Fibroblast of skin of right biceps (primary cell): ENCODE measurements at places on chromosomes 1 and 21.

DNA sequence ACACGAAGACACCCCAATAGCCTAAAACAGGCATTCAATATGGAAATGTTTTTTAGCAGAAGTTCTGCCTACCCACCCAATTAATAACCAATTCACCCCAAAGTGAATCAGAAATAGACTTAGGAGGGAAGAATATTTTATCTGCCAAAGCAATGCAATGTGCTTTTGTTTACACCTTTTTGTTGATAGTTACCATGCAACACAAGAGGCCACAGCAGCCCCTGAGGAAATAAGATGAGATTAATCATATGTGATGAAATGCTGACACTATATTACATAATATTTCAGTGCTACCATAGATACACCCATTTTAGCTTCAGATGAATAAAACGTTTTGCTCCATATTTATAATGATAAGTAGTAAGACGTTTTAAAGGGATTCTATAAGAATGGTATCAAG is 60.9 kb upstream of the RGS2 start:
- DNase-seq = peak; percentile 48

- no peak for DNase-seq
These were observed 213.1 kb downstream of the RERE start for GRCh38 chr1:8604041-8604945.

- peak; percentile 10 for DNase-seq
These were observed 101.9 kb downstream of the ZNF644 start for GRCh38 chr1:90919900-90920299.

DNA sequence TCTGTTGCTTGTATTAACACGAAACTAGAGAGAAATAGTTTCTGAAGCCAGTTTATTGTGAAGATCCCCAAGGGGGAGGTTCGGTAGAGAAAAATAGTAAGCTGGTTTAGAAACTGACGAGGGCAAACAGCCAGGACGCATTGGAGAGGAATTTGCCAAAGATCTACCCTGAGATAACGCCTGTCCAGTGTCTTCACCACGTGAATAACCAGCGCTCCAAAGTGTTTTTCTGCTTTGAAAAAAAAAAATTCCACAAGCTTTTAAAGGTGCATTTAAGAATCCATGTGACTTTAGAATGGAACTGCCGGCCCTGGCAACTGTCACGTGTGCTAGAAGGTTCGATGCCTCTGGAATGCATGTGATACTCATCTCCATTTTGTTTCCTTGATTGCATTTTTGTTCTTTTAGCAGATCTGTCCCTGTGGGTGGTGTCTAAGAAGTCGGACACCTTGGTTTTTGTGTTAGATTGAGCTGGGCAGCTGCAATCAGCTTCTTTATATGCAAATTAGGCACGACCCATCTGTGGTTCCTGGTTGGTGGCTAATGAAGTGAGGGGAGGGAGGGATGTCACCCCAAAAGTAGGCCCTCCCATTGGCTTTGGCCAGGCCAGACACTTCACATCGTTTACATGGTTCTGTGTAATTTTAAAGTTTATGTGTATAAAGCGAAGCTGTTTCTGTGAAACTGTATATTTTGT is 1.3 kb upstream of the THAP3 start:
- DNase-seq = no peak

- no peak for DNase-seq
These were observed at the start of gene CD160 for GRCh38 chr1:145719230-145720079. CD160 (plus strand) TSS chr1:145719499; CDS start chr1:145728328, 8,829 bp downstream.

DNA sequence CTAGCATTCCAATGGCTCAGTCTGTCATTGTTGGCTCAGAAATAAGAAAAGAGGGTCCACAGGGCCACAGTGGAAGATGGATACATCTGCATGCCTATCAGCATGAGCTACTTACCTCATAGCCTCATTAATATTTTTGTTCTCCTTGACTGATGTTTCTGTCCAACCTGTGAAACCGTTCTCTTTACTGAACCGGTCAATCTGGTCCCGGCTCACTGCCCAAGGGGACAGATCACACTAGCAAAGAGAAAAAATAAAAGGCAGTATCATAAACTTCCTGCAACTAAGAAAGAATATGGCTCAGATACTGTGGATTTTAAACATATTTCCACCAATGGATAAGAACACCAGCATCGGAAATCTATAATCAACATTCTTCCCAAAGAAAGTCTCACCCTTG is 4.7 kb downstream of the RAB29 start:
- no peak for DNase-seq

- DNase-seq = no peak
These were observed 1389.6 kb downstream of the KCNT2 start for GRCh38 chr1:195218428-195219212.

GRCh38 chr1:8076176-8076575 is 50.1 kb upstream of the ERRFI1 start:
- DNase-seq = no peak

GRCh38 chr1:229347528-229347927 is 4.7 kb upstream of the CCSAP start:
- DNase-seq = no peak

DNA sequence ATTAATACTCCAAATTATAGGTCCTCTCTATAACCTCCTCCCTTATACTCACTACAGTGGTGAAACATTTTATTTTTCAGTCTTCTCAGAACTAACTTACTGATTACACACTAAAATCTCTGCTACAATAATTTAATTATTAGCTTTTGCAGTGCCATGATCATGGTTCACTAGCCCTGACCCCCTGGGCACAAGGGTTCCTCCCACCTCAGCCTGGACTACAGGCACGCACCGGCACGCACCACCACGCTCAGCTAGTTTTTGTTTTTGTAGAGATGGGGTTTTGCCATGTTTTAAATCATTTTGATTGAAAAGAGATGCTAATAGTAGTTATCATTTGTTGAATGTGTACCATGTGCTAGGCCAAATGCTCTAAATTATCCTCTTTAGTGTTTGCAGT is 6.3 kb downstream of the PATJ start:
- no peak for DNase-seq

DNA sequence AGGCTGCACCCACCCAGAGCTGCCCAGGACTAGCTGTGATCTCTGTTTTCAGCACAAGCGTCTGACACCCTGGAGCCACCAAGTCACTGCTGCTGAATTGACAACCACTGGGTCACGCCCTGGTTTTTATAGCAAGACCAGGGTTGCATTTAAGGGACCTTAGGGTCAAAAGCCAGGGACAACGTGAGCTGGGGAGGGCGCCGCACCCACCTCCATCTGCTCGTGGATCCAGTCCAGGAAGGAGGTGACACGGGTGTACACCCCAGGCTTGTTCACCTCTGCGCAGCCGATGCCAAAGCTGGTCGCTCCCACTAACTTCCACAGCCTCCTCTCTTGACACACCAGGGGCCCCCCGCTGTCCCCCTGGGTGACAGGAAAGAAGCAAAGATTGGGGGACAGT is 9.2 kb upstream of the TFF1 start:
- no peak for DNase-seq

- no peak for DNase-seq
These were observed 18.7 kb downstream of the HHIPL2 start for GRCh38 chr1:222529181-222529580.

GRCh38 chr1:228871314-228872061 is 136.2 kb downstream of the RHOU start:
- no peak for DNase-seq

GRCh38 chr1:211490821-211491415 is 1.0 kb downstream of the RD3 start:
- no peak for DNase-seq

DNA sequence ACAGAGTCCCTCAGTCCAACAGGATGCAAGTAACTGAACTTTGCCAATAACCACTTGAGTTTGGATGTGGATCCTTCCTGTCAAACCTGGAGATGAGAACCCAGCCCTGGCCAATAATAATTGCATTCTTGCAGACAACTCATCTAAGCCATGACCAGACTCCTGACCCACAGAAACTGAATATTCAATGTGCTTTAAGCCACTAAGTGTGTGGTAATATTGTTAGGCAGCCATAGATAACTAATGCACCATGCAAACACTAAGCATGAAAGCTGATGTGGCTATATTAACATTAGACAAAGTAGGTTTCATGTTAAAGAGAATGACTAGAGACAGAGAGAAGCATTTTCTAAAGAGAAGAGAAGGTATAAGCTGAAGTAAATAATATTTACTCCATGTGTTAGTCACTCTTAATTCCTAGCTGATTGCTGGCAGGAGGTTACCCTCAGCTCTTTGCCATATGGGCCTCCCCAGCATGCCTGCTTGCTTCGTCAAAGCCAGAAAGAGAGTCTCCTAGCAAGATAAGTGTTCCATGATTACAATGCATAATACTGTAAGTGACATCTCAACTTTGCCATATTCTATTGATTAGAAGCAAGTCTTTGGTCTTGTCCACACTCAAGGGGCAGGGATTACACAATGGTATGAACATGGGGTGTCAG is 276.4 kb upstream of the PLXNA2 start:
- DNase-seq = no peak

DNA sequence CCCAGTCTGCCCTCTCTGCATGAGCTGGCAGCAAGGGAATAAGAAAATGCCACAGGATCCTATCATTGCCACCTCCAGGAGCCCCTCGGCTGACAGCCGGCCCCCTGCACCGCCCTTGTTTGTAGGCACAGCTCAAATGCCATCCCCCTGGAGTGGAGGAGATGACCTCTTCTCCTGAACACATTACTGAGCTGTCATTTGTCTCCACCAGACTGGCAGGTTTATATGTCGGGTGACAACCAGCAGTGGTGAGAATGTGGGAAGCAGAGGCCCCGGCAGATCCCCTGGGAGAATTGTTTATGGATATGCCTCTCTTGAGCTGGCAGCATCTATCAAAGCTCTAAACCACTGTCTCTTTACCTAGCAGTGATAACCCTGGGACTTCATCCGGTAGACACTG is 135.4 kb upstream of the FMN2 start:
- DNase-seq = no peak

GRCh38 chr21:18460979-18461378 is 57.4 kb upstream of the TMPRSS15 start:
- no peak for DNase-seq

DNA sequence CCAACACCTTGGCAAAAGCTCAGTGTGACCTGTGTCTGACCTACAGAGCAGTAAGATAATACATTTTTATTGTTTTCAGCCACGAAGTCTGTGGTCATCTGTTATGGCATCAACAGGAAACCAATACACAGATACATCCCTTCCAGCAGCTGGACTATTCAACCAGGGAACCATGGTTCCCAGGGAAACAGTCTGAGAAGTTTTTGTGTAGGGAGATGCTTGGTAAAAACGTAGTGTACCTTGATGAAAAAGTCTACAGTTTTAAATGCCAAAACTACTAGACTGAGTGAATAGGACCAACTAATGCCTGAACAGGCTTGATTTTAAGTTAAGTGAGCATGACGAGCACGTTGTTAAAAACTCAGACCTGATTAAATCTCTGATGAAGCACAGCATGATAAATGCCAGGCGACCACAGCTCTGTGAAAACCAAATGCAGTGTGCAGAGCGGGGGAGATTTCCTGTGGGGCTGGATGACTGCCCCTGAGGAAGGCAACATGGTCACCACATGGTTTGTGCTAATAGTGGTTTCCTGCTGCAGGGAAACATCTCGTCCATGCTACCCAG is 228.9 kb downstream of the TNR start:
- DNase-seq = peak; percentile 40
